ENCODE measurements at places on chromosomes 2 and 18.

- DNase-seq: no peak
Measured at GRCh38 chr2:102698369-102699111, 63.3 kb upstream of the TMEM182 start.

GRCh38 chr18:12943215-12943614 is 4.6 kb upstream of the SEH1L start:
- DNase-seq: no peak

- peak; percentile 25 for DNase-seq
Measured at GRCh38 chr2:133596701-133597393, 28.6 kb upstream of the NCKAP5 start.

- DNase-seq: no peak
Measured at GRCh38 chr2:113328043-113328442, 49.3 kb upstream of the PAX8 start.

DNA sequence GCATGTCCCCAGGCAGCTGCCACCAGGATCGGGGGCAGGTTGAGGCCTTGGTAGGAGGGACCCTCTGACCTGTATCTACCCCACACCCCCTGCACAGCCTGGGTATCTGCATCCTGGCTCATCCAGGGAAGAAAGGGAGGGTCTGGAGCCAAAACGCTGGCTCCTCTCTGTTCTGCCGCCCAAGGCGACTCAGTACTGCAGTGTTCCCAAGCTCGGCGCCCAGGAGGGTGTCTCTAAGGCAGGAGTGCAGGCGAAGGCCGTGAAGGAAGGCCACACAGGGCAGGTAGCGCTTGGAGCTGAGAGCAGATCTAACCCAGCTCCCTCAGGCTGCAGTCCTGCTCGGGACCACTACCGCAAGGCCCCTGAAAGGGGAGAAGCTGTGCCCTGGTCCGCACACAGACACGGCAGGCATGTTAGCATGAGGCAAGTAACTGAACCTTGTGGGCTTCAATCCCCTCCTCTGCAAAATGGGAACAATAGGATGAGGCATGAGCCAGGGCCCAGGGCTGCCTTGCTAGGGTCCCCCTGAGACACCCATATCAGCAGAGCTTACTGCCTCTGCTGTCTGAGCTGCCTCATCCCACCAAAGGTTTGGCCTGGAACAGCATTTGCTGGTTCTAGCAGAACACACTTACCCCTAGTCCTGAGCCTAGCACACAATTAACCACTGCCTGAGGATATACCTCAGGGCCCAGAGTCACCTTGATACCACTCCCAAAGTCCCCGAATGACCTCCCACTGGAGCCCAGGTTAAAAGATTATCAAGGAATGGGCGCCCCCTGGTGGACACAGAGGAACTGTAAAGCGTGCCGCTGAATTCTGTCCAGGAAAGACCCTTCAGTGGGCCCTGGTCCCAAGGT is 6.5 kb downstream of the PTMA start:
- peak; percentile 73 for DNase-seq

DNA sequence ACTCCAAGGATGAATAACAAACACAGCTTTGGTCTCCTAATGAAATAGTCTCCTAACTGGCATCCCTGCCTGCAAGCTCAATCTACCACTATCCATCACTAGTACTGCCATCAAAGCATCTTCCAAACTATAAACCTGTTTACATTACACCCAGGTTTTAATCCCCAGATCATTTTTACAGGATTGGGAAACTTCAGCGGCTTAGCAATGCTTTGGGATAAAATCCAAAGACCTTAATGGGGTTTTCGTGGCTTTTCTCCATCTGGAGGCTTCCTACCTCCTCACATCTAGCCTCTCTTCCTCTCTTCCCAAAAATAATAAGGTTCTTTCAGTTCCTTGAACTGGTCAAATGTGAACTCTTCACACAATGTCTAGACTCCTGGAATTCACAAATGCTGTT is 92.2 kb upstream of the SETBP1 start:
- DNase-seq: no peak

GRCh38 chr2:169693360-169693759 is 845 bp downstream of the CFAP210 start:
- no peak for DNase-seq
